Glutamatergic neuron (in vitro differentiated cells): ENCODE measurements at places on chromosomes 3 and 15. TPM values are rescaled to one million over a fixed set of nuclear protein-coding genes. Genes with fewer than 3 reads are reported as not detected.

DNA sequence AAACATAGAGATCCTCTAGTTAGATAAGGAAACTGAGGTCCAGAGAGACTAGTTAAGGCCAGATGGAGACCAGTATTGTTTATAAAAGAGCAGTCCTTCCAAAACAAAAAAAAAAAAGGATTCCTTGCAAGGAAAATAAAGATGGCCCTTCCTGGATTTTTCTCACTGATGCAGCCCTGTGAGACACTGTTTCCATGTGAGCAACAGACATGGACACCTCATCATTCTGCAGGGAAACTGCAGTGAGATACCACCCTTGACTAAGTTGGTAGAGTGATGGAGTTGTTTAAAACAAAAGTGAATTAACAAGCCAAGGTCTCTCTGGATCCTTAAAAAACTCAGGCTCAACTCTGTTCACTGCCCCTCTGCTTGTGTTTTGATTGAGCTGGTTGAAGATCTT, 65.6 kb upstream of the MYZAP start:
- no peak for DNase-seq

- no peak for DNase-seq
These were observed 81.8 kb downstream of the TP63 start for GRCh38 chr3:189712906-189713483.

DNA sequence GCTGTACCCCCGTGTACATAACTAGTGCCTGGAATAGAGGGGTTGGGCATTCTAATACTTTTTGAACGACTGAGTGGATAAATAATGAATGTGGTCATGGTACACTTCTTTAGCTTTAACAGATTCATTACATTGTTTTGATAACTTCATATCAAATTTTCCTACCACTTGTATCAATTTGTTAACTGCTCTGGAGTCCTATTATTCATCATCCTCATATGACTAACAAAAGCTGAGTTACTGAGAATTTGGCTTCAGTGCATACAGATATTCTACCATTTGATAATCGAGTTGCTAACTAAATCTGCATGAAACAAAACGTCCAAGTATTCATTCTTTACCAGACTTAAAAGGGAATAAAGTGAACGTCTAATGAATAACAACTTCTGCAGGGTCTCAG, 31.7 kb downstream of the FRMD5 start:
- no peak for DNase-seq

- DNase-seq, result no peak
These were observed 280.5 kb downstream of the TBL1XR1 start for GRCh38 chr3:176916777-176917176.

GRCh38 chr3:195401943-195402342, 40.9 kb downstream of the ACAP2 start:
- DNase-seq, result no peak

DNA sequence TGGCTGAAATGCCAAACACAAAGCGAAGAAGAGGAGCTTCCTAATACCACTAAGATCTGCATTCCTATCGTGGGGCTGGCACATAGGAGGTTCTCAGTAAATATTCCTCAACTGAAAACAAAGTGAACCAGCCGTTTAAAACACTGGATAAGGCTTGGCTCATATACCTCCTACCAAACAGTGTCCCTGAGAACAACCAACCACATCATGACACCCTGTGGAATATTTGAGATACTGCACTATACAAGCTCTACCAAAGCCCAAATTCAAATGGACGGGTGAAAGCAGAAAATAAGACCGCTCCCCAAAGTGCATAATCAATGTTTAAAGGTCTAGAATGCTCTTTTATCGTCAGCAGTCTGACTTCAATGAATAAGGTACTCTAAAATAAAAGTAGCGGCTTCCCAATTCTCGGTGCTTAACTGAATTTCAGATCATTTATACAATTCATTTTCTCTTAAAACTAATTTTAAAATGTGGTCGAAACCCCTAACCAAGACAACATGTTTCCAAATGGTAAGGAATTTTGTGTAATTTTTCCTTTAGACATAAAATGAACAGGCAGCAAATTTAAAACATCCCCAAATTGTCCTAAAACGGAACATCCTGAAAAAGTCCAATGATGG, 425.8 kb downstream of the ERC2 start:
- DNase-seq, result no peak

DNA sequence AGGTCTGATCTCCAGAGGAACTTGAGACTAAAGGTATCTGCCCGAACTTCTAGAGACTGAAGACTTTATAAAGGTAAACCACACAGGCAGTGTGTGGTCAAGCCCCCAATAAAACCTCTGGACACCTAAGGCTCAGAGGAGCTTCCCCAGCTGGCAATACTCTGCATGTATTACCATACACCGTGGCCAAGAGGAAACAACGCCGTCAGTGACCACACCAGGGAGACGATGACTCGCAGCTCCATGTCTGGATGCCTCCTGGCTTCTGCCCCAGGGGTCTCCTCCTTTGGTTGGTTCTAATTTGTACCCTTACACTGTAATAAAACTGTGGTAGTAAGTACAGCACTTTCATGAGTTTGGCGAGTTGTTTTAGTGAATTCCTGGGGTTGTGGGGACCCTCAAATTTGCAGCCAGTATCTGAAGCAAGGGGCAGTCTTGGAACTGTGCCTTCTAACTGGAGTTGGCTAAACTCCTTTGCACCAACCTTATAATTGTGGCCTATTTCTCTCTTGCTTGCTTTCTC, 32.1 kb upstream of the BCL2L10 start:
- no peak for DNase-seq

- DNase-seq, result no peak
These were observed 20.7 kb downstream of the PPP1R2 start for GRCh38 chr3:195522254-195523023.

GRCh38 chr15:75591655-75592364, 12.7 kb upstream of the PTPN9 start:
- no peak for DNase-seq

DNA sequence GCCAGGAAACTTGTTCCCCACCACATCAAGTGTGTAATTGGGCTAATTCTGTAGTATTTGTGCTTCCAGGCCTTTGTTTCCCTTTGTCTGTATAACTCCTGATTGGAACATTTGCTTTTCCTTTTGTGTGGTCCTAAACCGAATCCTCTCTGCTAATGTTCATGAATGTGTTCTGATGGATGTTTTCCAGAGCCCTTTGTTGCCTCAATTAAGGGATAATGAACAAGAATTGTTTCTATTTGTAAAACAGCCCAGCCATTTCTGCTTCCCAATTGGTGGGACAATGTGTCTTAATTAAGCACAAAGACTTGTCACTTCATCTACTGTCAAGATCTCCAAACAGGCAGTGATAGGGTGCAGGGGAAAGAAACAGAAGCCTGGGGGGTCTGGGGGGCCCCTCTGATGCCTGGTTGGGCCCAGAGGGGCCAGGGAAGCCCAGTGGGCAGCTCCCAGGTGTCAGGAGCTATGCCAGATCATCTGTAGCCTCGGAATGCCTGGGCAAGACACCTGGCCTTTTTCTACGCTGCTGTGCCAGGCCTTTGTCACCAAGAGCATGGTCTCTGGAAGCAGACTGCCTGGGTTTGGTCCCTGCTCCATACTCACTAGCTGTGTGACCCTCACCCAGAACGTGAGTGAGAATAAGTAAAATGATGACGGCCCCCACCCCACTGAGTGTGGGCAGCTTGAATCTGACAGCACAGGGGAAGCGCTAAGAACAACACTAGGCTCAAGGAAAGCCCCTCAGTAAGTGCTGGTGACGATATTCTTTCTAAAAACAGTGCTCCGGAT, 116.6 kb upstream of the PRR20G start:
- DNase-seq, result no peak

DNA sequence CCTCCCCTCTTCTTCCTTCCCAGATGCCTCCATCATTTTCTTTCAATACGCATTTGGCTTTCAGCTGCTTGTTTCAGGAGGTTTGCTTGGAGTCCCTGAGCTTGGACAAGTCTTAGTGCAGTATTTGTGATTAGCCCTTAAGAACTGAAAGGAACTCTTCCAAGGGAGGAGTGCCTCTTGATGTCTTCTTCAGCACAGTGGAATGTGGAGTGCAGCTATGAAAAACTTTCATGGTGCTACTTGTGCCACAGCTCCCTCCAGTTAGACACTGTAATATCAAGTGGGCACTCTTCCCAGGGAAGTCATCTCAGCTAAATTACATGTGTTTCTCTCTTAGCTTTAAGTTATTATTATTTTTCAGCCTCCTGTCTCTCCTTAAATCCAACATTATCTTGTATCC, 173.1 kb downstream of the NECTIN3 start:
- DNase-seq, result no peak

GRCh38 chr3:175421902-175422301, 562.8 kb downstream of the NAALADL2 start:
- no peak for DNase-seq

GRCh38 chr3:127997961-127998360, 54.3 kb upstream of the SEC61A1 start:
- DNase-seq, result no peak

GRCh38 chr3:189890496-189890895, 230.2 kb downstream of the P3H2 start:
- DNase-seq, result no peak

DNA sequence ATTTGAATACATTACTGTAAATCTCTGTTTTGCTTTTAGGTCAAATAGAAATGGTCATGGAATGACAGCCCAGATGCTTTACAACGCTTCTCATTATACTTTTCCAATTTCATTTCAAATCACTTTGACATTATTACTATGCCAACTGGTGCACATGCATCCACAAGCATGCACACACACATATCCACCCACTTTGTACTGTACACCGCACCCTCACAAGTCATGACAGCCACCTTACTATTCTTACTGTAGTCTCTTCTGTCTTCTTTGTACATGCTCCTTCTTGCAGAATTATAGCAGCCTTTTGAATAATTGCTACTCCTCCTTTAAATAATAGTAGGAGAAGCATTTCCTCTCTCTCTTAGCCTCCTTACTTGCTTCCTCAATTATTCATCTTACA, 1361.4 kb downstream of the ROBO1 start:
- DNase-seq, result no peak

- DNase-seq, result no peak
These were observed 891.4 kb downstream of the NTRK3 start for GRCh38 chr15:87365186-87365585.

- no peak for DNase-seq
These were observed 53.4 kb upstream of the LRIG1 start for GRCh38 chr3:66554178-66554577.

DNA sequence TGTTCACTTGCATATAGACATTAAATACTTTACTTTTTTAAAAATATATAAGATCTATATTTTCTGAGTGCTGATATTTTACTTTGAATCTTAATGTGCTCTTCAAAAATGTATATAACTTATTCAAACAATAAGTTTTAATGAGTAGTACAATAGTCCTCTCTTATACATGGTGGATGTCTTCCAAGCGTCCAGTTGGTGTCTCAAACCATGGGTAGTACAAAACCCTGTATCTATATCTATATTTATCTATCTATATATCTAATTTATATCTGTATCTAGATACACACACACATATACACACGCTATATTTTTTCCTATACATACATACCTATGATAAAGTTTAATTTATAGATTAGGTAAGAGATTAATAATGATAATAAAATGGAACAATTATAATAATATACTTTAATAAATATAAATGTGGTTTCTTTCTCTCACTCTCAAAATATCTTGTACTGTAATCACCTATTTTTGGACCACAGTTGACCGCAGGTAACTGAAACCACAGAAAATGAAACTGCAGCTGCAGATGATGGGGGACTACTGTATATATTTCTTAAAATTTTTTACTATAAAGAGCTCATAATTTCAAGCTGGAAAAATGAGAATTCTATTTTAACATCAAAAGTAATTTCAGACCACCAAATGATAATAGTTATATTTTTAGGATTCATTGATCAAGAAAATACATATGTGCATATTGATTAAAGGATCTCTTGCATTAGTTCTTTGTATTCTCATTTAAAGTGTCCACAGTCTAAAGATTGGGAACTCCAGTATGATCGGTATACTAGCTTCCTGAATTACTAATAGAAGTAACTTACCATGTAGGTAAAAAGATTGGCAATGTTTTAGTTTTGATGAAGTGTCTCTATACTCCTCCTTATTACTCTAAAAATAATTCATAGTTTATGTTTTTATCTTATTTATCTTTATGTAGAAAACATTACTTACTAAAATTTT, 215.1 kb upstream of the MLF1 start:
- no peak for DNase-seq

- peak; percentile 34 for DNase-seq
These were observed 124.9 kb upstream of the STRIT1 start for GRCh38 chr3:155418407-155418806.

DNA sequence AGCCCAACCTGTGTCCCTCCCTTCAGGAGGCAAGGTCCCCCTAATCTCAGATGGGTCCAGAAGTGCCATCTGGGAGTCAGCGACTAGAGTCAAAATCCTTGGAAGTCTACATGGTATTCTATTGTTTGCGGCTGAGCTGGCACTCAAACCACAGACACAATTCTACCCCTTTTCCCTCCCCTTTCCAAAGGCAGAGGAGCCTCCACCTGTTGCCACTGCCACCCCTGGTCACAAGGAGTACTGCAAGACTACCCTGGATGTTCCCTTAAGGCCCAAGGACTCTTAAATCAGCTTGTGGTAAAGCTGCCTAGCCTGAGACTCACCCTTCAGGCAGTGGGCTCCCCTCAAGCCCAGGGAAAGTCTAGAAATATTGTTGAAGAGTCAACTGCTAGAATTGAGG, 4.3 kb upstream of the OR5H6 start:
- no peak for DNase-seq

GRCh38 chr3:177827511-177828207, 630.4 kb upstream of the TBL1XR1 start:
- DNase-seq, result no peak

Gene C2CD4A
- total RNA-seq, result 0.20 TPM

Gene CAV3
- total RNA-seq, result 0.29 TPM

Gene MUC20
- total RNA-seq, result not detected

Gene SLC51B
- not detected for total RNA-seq

Gene TUSC7
- not detected for total RNA-seq

Gene TICRR
- 2.7 TPM for total RNA-seq

Gene TMEM212
- not detected for total RNA-seq

Gene HGD
- not detected for total RNA-seq

Gene NGLY1
- total RNA-seq, result 28.0 TPM

Gene ZBED2
- not detected for total RNA-seq

Gene PRTG
- total RNA-seq, result 19.4 TPM

Gene IL1RAP
- total RNA-seq, result 0.37 TPM

Gene FOXB1
- total RNA-seq, result not detected

Gene ELL3
- 0.51 TPM for total RNA-seq

Gene FSD2
- total RNA-seq, result not detected

Gene EAF2
- total RNA-seq, result 1.4 TPM

Gene SLTM
- 76.7 TPM for total RNA-seq
